NCI-H774 (cell line): ENCODE measurements at places on chromosomes 7 and 10.

DNA sequence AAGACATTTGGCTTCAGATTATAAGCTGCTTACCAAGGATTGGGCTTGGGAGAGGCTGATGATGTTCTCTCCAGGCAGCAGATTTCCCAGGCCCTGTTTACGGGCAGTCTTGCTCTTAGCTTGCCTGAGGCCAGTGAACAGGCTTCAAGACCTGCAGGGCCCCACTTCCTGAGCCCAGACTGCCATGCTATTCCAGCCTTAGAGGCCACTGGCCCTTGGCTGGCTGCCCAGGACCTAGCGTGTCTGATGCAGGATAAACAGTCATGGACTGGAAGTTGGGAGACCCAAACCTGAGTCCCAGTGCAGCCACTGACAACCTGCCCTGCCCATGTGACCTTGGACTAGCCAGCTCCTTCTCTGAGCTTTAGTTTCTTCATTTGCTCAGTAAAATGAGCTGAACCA, 2.9 kb downstream of the PRXL2A start:
- no peak for DNase-seq

- no peak for DNase-seq
Measured at GRCh38 chr10:14823966-14824365, 13.9 kb downstream of the CDNF start.

GRCh38 chr10:43323245-43323644, 48.2 kb upstream of the FXYD4 start:
- no peak for DNase-seq

- DNase-seq: no peak
Measured at GRCh38 chr7:149770728-149771636, 2.4 kb downstream of the ZNF467 start.

DNA sequence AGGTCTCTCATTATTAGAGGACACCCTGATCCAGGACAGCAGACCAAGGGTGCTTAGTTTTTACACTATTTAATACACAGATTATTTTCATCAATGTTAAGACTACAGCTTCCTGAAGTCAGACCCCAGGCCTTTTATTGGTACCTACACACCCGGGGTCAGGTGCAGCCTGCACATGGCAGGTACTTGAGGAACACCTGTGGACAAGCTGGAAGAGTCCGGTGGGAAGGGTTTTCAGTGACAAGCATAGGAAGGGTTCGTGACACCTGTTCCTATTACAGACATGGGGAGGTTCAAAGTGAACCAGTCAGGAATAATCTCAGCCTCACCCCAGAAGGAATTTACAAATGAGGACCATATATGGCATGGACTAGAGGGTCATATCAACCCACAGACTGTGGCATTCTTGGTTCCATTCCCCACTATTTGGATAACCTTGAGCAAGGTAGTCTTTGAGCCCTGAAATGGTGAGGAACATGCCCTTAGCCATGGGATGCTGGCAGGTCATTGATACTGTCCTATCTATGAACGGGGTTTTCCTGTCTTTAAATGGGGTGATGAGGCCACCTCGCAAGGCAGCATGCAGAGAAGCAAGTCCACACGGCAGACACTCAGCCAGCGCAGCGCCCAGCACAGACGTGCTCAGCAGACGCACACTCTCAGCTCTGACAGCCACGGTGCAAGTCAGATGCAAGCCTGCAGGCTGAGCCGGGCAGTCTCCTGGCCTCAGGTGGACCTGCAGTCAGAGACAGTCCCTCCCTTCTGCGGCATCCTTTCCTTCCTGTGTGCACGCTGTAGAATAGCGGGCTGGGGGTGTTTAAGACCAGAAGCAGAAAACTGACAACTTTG, 624.9 kb downstream of the PTPRN2 start:
- DNase-seq: no peak

DNA sequence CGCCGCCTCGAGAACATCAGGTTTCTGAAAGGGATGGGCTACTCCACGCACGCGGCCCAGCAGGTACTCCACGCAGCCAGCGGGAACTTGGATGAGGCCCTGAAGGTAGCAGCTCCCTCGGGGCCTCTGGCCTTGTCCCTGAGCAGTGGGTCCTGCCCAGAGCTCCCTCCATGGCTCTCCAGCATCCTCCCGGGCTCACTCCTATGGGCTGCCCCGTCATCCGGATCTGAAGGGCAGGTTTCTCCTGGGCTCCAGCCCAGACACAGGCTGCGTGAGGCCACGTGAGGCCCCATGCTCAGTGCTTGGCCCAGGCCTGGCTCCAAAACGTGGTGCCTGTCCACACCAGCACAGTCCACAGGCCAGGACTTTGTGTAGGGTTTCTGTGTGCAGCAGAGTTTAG, 32.5 kb downstream of the NUB1 start:
- DNase-seq: no peak

DNA sequence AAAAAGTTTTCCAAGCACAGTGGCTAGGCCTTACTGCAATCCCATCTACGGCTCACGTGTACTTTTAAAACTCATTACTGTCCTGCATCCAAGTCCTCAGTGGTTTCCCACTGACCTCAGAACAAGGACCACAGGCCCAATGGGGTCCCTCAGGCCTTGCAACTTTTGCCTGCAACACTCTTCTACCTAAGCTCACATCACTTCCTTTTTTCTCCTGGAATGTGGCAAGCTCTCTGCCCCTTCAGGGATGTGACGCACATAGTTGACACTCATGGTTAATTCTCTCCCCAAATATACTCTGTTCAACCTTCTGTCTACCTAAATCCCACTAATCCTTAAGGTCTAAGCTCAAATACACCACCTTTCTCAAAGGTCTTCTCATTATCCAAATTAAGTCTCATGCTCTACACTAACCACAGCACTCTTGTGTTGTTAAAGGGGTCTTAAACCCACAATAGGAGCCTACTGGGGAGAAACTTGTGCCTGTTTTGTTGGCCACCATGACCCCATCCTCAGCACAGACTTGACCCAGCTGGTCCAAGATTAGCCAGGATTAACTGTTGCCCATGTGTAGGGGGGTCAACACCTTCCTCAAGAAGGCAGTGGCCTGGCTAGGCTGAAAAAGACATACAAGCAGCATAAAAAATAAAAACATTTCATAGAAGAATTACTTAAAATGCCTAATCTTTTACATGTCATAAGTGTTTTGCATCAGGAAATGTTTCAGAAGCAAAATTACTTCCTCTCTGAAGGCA, 15.2 kb downstream of the HNRNPF start:
- DNase-seq: no peak

DNA sequence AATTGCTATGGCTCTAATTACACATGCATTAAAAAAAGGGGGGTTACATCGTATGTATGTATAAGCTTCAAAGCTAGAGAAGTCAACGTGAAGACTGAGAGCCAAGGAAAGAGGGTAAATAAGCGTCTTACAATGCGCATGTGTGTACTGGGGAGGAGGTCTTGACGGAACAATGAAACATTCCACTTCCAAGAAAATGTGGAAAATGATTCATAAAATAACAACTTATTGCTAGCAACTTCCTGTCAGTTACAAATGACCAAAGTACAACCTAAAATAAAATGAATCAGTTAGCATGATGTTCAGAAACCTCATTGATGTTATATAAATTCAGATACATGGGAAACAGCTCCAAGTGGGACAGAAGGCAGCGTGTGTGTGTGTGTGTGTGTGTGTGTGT, 104.1 kb upstream of the RHEB start:
- DNase-seq: no peak

DNA sequence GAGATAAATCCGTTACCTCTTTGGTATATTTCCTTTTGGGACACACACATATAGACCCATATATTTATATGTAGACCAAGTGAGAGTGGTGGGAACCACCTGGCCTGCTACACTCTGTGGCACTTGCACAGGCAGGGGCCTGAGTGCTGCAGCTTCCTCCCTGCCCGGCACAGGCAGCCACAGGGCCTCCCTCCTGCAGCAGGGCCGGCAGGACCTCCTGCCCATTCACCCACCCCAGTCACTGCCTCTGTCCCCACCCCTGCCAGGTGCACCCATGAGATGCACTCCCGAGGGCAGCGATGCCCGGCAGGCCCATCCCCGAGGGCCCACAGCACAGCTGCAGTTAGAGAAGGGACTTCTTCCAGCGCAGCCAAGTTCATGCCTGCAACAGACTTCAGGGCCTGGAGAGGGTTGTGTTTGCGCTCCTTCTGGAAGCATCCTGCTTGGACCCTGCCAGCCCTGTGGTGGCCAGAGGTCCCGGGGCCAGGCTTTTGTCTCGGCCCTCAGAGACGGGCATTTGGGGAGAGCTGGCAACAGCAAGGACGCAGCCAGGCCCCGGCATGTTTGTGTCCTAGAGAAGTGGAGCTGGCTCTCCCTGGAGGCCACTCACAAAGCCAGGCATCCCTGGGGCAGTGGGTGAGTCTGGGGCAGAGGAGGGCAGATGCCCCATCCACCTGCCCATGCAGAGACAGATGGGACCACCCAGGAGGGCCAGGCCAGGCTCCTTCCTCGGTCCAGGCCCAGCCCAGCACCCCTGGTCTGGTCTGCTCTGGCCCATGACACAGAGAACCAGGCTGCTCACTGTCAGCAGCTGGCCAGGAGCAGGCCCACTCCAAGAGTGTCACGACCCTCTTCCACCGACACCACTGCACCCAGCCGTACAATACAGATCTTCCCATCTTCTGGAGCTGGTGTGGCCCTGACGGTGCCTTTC, 41.4 kb downstream of the PWWP2B start:
- no peak for DNase-seq

DNA sequence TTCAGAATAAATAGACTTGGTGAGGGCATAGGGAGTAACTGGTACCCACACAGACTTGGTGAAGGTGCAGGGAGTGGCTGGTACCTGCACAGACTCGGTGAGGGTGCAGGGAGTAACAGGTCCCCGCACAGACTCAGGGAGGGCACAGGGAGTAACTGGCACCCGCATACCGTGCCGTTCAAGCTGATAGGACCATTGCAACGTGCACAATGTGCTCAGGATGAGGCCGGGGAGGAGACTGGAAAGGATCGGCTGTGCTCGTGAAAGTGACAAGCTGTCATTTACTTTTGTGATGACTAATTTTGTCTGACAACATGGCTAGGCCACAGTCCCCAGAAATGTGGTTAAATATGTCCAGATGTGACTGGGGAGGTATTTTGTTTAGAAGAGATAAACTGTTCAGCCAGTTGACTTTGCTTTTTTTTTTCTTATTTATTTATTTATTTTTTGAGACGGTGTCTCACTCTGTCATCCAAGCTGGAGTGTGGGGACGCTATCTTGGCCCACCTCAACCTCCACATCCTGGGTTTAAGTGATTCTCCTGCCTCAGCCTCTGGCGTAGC, 76.2 kb upstream of the NMT2 start:
- DNase-seq: no peak
